ENCODE measurements at places on chromosomes 2 and 18.

- no peak for DNase-seq
Measured at GRCh38 chr2:238861013-238861730, 13.3 kb downstream of the TWIST2 start.

GRCh38 chr2:16429431-16430145 is 236.0 kb downstream of the CYRIA start:
- no peak for DNase-seq

- no peak for DNase-seq
Measured at GRCh38 chr2:216116418-216116817, 7.3 kb downstream of the XRCC5 start.

DNA sequence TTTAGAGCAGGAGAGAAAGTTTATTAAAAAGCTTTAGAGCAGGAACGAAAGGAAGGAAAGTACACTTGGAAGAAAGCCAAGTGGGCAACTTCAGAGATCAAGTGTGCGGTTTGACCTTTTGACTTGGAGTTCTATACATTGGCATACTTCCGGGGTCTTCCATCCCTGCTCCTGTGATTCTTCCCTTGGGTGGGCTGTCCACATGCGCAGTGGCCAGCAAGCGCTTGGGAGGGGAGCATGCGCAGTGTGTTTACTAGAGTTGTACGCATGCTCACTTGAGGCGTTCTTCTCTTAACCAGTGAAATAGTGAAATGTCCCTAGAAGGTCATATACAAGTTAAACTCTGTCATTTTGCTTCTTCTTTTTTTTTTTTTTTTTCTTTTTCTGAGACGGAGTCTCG is 56.9 kb upstream of the ZNF532 start:
- no peak for DNase-seq

DNA sequence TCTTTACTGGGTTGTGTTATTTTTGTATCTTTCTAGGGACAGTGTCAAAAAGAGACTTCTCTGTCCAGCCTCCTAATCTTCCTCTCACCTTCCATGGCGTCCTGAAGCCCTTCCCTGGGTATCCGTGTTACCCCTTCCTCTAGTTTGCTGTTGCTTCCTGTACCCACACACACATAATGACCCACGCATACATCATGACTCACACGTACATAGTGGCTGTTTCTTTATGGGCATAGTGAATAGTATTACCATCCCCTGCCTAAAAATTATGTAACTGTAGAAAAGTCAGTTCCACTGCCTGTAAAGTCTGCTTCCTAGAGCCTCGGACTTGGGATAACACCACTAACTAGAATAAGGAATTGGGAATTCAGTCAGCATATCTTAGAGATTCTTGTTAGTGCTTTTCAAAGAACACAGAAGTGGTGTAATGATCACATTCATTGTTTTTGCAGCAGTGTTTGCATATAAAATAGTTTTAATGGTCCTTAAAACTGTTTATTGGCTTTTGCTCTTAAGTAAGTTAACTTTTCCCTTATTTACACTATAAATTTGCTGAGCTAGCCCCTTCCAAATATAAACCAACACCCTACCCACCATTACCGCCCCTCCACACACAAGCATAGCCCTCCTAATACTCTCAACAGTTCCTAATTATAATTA is 308.4 kb upstream of the RAB12 start:
- DNase-seq: no peak

DNA sequence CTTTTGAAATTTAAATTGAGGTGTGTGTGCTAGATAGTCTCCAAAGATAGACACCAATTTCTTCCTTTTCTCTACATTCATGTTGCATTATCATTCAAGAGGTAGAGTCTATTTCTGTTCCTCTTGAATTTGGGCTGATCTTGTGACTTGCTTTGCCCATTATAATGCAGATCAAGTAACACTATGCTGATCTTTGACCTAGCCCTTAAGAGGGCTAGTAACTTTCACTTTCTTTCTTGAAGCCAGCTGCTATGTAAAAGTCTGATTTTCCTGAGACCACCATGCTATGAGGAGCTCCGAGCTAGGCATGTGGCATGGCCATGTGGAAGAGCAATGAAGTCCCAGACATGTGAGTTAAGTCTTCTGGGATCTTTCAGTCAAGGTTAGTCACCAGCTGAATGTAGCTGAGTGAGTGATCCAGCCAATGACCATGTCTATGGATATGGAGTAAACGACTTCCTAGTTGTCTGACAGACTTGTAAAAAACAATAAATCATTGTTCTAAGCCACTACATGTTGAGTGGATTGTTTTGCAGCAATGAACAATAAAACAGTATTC is 189.4 kb upstream of the CWC22 start:
- no peak for DNase-seq

Data from A172 (cell line).